Left renal pelvis (tissue), 4 donors: ENCODE measurements at places on chromosomes 1 and 21.

- no peak for DNase-seq
Measured at GRCh38 chr1:179781962-179782361, 38.9 kb downstream of the FAM163A start.

DNA sequence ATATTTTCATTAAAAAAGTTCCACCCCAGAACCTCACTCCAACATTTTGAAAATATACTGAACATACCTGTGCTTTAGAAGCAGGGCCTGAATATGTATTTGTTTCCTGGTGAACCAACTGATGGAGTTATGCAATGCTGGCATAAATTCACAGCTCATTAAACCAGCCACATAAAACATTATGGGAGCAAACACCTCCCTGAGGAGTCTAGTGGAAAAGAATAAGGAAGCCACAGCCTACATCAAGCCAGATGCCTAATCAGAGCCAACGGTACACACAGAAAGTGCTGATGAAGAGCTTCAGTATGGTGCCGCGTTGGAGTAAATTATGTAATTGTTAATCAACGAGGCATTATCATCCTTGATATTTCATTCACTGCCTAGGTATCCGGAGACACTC, 199.5 kb downstream of the AJAP1 start:
- no peak for DNase-seq

GRCh38 chr1:41936107-41936506, 17.4 kb upstream of the HIVEP3 start:
- DNase-seq = no peak

DNA sequence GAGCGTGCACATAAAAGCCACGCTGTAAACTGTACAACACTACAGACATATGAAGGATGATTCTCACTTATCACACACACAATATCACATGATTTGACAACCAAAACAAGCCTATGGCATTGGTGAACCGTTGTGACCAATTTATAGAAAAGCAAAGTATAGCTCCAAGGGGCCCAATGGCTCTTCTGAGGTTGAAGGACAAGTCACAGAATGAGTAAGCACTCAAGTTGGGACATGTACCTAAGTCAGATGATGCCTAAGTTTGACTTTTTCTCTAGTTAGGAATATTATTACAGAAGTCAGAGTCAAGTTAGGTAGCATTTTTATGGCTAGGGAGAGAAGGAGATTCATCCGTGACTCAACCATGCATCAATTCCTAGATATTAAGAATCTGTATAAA, 45.7 kb downstream of the PLPP3 start:
- no peak for DNase-seq

DNA sequence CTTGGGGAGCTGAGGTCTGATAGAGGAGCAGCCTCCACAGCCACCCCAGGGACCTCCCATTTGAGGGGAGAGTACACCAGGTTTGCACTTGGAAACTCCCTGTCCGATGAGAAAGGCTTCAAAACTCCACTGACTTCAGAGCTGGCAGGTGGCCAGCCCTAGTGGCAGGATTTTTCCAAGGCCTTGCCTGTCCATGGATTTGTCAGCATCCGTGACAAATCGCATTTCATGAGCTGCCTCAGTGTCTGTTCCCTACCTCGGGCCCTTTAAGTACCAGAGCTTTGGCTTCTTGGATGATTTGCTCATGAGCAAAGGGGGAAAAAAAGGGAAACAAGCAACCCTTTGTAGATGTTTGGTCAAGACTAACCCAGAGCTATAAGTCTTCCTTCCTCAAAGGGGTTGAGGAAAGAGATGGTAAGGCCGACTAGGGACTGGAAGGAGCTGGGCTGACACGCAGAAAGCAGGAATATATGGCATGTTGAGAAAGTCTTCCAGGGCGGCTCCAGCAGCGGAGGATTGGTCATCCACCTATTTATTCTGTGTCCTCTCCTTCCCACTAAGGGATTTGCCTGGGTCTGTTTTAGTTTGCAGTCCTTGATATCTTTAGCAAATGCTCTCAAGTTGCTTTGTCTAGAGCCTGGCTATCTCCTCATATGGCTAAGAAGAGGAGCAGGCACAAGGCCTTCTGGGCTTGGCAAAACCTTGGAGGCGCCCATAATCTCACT, 2.7 kb upstream of the HSPG2 start:
- peak; percentile 50 for DNase-seq

DNA sequence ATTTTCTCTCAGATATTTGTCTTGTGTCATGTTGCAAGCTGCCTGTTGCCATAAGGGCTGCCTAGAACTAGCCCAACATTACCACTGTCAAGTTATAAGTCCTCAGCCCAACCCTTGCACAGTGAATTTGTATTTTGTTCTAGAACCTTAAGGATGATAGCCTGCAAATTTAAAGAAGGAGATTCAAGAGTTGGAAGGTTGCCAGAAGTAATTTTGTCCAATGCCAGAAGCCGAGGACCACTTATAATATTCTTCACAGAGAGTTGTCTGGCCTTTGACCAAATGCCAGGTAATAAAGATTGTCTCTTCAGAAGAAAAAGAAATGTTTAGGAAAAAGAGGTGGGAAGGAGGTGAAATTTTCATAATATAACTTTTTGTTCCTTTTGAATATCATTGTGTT, 40.5 kb upstream of the SUCO start:
- DNase-seq = no peak

DNA sequence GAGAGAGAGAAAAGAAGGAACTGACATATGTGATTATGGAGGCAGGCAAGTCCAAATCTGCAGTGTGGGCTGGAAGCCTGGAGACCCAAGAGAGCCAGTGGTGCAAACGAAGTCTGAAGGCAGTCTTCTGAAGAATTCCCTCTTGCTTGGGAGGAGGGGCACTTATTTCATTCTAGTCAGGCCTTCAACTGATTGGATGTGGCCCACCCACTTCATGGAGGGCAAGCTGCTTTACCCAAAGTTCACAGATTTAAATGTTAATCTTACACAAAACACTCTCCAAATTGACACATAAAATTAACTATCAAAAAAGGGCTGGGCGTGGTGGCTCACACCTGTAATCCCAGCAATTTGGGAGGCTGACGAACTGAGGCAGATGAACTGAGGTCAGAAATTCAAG, 103.5 kb upstream of the RAB3GAP2 start:
- DNase-seq = no peak

- no peak for DNase-seq
Measured at GRCh38 chr1:3082571-3083516, 13.8 kb downstream of the PRDM16 start.

- no peak for DNase-seq
Measured at GRCh38 chr1:51071291-51072042, 30.6 kb upstream of the C1orf185 start.

DNA sequence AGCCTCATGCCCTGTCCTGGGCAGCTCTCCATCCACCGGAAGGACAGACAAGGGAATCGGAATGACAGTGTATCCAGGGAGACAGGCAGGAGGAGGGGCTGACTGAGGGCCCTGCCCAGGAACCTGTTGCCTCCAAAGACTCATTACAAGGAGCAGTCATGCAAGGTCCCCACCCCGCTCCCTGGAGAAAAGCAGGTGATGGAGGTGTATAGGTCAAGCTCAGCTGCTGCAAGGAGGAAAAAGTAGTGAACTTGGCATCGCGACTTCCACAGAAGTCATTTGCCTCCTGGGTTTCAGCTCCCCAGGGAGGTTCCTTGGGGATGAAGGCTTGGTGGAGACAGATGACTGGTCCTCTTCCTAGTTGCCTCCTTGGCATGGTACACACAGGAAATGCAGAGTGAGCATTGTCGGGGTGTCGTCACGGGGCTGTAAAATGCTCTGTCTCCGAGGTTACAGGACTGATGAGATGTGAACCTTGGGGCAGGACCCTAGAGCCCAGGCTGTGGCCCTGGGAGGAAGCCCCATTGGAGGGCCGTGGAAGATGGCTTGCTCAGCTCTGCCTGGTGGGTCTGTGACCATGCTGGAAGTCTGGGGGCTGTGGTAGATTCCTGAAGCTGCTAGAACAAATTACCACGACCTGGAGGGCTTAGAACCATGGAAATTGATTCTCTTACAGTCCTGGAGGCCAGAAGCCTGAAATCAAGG, 219.6 kb upstream of the C1orf174 start:
- no peak for DNase-seq

GRCh38 chr1:156673387-156674121, 3.7 kb downstream of the NES start:
- DNase-seq = no peak

GRCh38 chr1:184482136-184482535, 95.3 kb downstream of the C1orf21 start:
- no peak for DNase-seq

- DNase-seq = no peak
Measured at GRCh38 chr1:14849038-14849437, 250.6 kb downstream of the KAZN start.

GRCh38 chr1:182054698-182055326, 6.7 kb downstream of the ZNF648 start:
- no peak for DNase-seq

- no peak for DNase-seq
Measured at GRCh38 chr1:160373696-160374095, 6.8 kb downstream of the NHLH1 start.

- DNase-seq = no peak
Measured at GRCh38 chr1:68328490-68328889, 96.2 kb upstream of the WLS start.

DNA sequence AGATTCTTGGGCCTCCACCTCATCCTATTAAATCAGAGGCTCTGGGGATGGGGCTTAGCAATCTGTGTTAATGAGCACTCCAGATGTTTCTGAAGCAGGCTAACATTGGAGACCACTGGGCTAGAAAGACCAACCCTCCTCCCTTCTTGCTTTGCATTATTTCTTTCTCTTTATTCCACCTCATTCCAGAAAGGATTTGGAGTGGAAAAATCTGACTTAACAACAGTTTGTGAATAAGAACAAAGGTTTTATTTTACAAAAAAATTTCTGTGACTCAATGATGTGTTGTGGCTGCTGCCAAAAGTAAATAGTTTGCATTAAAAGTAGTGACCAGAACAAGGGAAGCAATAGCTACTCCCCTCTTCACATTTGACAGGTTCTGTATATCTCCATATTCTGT, 79.4 kb downstream of the TGFB2 start:
- DNase-seq = no peak

GRCh38 chr1:190066011-190066410, 411.7 kb downstream of the BRINP3 start:
- DNase-seq = no peak

- DNase-seq = no peak
Measured at GRCh38 chr1:67741121-67741520, 56.1 kb downstream of the GADD45A start.

- no peak for DNase-seq
Measured at GRCh38 chr1:201728731-201729130, 100.2 kb upstream of the IPO9 start.

- no peak for DNase-seq
Measured at GRCh38 chr1:113692824-113693431, 66.4 kb downstream of the PHTF1 start.

GRCh38 chr21:36700295-36700970, 1.5 kb downstream of the SIM2 start:
- DNase-seq = no peak

DNA sequence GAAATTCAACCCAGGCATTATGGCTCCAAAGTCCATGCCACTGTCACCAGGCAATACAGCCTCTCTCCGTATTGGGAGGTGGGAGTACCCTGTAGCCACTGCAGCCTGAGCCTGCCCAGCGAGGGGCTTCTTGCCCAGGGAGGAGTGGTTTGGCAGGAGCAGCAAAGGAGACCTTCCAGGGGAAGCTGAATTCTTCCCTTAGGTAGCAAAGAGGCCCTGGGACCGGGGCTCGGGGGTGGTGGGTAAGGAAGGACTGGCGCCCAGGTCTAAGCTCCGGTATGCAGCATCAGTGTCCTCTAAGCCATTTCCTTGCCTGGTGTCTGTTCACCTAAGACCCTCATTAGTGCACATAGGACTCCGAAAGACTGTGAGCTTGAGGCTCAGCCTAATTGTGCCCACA, 17.0 kb downstream of the TNNT2 start:
- DNase-seq = no peak

GRCh38 chr1:65434255-65434654, 13.8 kb downstream of the LEPR start:
- DNase-seq = no peak

- DNase-seq = no peak
Measured at GRCh38 chr1:115906627-115907026, 65.7 kb upstream of the NHLH2 start.

DNA sequence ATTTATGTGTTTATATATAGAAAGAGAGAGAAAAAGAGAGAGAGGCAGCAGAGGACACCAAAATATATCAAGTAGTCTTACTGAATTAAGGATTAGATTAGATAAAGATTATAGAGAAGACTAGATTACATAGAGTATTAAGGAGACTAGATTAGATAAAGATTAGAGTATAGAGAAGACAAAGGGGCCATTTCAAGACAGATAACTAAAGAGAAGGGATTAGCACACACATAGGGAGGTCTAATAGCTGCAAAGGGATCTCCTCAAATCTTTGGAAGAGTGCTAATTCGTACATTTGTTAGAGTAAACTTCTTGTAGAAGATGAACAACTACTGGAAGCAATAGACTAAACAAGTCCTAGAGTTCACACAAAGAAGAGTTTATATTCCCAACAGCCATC, 34.2 kb downstream of the OR6Y1 start:
- DNase-seq = no peak

GRCh38 chr21:35332841-35333426, 283.8 kb upstream of the RUNX1 start:
- DNase-seq = no peak

GRCh38 chr1:168167806-168168205, 11.0 kb upstream of the TIPRL start:
- no peak for DNase-seq

DNA sequence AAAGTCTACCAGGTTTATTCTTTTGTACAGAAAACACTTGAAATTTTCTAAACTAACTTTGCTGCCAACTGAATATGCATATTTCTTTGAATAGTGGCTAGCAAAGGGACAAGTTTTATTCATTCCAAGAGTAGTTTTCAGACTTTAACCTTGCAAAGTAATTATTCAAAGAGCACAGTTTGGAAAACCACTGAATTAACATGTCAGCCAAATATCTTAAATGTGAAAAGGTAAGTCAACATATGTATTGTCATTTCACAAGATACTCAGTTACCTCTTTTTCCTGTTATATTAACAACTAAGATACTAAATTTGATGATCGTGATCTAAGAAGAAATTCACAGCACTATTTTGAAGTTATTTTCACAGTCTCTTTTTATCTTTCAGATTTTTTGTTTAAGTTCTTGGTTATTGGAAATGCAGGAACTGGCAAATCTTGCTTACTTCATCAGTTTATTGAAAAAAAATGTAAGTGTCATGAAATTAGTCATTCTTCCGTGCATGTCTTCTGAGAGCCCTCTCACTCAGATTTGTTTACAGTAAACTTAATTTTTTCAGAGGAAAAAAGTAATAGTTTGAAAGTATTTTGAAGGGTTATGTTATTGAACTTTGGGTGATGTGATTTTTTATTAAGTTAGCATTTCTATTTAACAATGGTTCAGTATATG, 15.3 kb downstream of the RAB4A start:
- no peak for DNase-seq

- no peak for DNase-seq
Measured at GRCh38 chr1:155003766-155004351, 1.3 kb downstream of the ZBTB7B start.

GRCh38 chr1:16077406-16078245, 4.2 kb upstream of the FAM131C start:
- no peak for DNase-seq
